ENCODE measurements at places on chromosomes 3 and 15. TPM values are rescaled to one million over a fixed set of nuclear protein-coding genes. Genes with fewer than 3 reads are reported as not detected.

DNA sequence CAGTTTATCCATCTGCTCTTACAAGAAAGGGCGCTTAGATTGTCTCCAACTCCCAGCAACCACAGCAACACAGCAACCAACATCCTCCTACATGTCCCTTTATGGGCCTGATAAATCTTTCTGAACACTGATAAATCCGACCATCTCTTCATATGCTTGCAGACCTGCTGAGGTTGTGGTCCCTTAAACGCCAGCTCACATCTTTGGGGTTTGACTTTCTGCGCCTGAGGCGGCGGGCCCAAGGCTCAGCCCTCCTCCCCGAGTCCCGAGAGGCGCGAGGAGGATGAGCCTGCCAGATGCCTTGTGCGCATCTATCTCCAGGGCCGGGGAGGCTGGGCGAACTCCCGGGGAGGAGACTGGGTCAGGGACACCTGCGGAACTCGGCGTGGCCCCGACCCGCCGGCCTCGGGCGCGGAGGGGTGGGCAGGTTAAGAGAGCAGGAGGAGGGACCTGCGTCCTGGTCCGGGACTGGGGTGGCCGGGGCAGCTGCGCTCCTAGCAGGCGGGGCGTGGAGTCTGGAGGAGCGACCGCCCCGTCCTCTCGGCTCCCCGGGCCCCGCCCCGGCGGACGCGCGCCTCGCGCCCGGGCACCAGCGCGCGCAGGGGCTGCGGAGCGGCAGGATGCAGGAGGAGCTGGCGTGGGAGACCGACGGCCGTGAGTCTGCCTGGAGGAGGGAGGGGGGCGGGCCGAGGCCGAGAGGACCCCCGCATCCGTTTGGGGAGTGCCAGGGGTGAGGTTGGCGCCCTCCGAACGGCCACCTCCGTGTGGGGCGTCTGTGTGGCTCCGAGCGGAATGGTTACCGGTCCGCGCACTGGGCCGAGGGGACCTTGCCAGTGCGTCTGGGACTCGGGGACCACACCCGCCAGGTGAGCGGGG is at the start of gene ANKDD1A:
ANKDD1A (plus strand) TSS at position 592 of the 876 bp plus-strand sequence; CDS start at position 621, 29 bp downstream.
- H3K27me3 ChIP-seq, result peaks cover 8% of the 10 kb centered on the region
- H3K36me3 ChIP-seq, result no peaks in the 10 kb centered on the region
- H3K27ac ChIP-seq, result peak within 1 kb of the TSS; percentile 52
- H3K4me3 ChIP-seq, result peak within 1 kb of the TSS; percentile 84
- peak; percentile 75 for DNase-seq

DNA sequence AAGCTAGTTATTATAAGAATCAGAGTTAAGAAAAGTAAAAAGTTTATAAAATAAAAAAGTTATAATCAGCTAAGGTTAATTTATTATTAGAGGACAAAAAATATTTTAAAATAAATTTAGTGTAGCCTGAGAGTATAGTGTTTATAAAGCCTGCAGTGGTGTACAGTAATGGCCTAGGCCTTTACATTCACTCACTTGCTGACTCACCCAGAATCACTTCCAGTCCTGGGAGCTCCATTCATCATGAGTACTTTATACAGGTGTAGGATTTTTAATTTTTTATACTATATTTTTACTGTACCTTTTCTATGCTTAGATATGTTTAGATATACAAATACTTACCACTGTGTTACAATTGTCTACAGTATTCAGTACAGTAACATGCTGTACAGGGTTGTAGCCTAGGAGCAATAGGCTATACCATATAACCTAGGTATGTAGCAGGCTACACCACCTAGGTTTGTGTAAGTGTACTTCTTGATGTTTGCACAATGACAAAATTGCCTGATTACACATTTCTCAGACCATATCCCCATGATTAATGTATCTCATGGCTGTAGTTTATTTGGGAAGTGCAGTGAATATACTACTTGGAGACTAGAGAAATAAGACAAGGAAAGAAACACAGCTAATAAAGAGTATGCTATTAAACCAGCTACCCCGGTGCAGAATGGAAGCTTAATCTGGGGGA is 101.9 kb upstream of the GALNT15 start:
- peaks cover 3% of the 10 kb centered on the region for H3K4me1 ChIP-seq
- H3K36me3 ChIP-seq, result no peaks in the 10 kb centered on the region
- H3K27ac ChIP-seq, result no peak overlapping the region

DNA sequence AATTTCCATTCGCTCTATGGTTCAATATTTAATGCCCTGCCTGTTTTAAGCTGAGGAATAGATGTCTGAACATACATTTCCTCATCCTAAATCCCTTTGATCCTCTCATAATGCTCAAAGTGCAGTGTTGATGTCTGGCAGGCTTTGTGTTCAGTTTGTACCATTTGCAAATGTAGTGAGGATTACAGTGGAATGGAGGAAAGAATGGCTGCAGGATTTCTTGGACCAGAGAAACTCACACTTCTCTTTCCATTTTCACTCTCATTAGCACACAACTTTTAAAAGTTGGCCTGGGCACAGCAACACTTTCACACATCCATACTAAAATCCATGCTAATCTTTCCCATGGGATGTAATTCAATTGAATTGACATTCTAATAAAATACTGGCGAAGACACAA is 28.6 kb upstream of the THRB start:
- H3K4me1 ChIP-seq, result peaks cover 16% of the 10 kb centered on the region
- DNase-seq, result no peak
- H3K36me3 ChIP-seq, result no peaks in the 10 kb centered on the region
- H3K4me3 ChIP-seq, result no peak overlapping the region

DNA sequence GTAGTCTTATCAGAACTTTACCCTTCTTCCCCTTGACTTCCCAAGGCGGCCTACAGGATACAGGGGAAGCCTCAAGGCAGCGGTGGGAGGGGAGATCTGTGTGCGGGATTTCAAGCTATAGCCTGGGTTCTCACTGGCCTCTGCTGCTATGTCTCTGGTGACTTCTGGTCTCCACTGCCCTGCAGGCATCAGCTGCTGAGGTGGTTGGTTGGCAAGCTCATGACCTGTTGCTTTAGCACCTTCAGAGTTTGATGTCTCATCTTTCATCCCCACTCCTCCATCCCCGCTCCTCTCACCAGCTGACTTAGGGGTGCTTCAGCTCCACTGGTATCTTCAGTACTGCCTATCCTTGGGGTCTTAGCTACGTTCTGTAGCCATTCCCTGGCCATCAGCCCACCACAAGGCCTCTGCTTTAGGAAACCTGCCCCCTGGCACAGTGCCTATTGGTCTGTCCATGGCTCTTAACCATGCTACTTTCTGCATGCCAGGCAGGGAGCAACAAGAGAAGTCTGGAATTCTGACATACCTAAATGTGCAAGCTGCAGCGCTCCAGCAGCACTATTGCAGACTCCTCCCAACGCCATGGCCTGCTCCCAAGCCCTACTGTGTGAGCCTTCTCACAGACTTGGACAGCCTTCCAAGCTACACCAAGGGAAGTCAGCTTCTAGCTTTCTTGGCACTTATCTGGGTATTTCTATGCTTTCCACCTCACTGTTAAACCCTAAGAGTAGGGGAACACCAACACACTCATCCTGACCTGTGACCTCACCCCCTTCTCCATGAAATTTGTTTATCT is 1.8 kb upstream of the YEATS2 start:
- H3K27me3 ChIP-seq, result peaks cover 8% of the 10 kb centered on the region
- DNase-seq, result no peak
- peaks cover 5% of the 10 kb centered on the region for H3K36me3 ChIP-seq
- peaks cover 20% of the 10 kb centered on the region for H3K4me1 ChIP-seq

- peaks cover 52% of the 10 kb centered on the region for H3K4me1 ChIP-seq
- peak overlapping the region; percentile 90 for H3K4me3 ChIP-seq
- peak; percentile 50 for DNase-seq
- H3K27ac ChIP-seq, result peak overlapping the region; percentile 48
Measured at GRCh38 chr3:55486101-55486856, 827 bp downstream of the WNT5A start.

GRCh38 chr3:45508483-45509037 is 86.0 kb upstream of the LIMD1 start:
- no peak overlapping the region for H3K27ac ChIP-seq
- no peak for DNase-seq
- H3K27me3 ChIP-seq, result peaks cover 2% of the 10 kb centered on the region
- no peaks in the 10 kb centered on the region for H3K36me3 ChIP-seq
- peaks cover 33% of the 10 kb centered on the region for H3K4me1 ChIP-seq

- DNase-seq, result no peak
- H3K36me3 ChIP-seq, result no peaks in the 10 kb centered on the region
- no peak overlapping the region for H3K27ac ChIP-seq
- no peak overlapping the region for H3K4me3 ChIP-seq
Measured at GRCh38 chr3:177603148-177603603, 405.9 kb upstream of the TBL1XR1 start.

- H3K4me1 ChIP-seq, result no peaks in the 10 kb centered on the region
- H3K27ac ChIP-seq, result no peak overlapping the region
- H3K27me3 ChIP-seq, result peaks cover 3% of the 10 kb centered on the region
- no peaks in the 10 kb centered on the region for H3K36me3 ChIP-seq
- DNase-seq, result peak; percentile 37
- no peak overlapping the region for H3K4me3 ChIP-seq
Measured at GRCh38 chr15:65212097-65212496, 824 bp upstream of the CILP start.

- H3K36me3 ChIP-seq, result no peaks in the 10 kb centered on the region
- H3K27ac ChIP-seq, result peak overlapping the region; percentile 2
- no peak overlapping the region for H3K4me3 ChIP-seq
- DNase-seq, result no peak
Measured at GRCh38 chr15:67501177-67501835, 19.6 kb upstream of the C15orf61 start.

DNA sequence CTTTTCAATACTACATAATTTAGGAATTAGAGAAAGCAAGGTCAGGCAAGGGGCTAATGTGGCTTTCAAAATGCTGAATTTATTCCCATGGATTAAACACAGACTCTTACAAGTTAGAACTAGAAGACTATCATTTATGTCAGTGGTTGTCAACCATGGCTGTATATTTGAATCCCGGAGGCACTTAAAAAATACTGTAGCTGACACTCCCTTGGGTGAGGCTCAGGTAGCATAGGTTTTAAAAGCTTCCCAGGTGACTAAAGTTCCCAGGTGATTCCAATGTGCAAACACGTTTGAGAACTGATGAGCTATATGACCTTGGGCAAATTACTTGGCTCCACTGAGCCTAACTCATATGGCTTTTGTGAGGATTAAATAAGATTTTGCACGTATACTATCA is 29.6 kb downstream of the AAGAB start:
- no peaks in the 10 kb centered on the region for H3K27me3 ChIP-seq
- DNase-seq, result no peak
- H3K27ac ChIP-seq, result no peak overlapping the region

GRCh38 chr3:33663042-33663441 is 55.0 kb downstream of the CLASP2 start:
- H3K4me3 ChIP-seq, result no peak overlapping the region
- H3K4me1 ChIP-seq, result peaks cover 14% of the 10 kb centered on the region
- H3K27ac ChIP-seq, result peak overlapping the region; percentile 22
- no peaks in the 10 kb centered on the region for H3K27me3 ChIP-seq
- DNase-seq, result no peak

DNA sequence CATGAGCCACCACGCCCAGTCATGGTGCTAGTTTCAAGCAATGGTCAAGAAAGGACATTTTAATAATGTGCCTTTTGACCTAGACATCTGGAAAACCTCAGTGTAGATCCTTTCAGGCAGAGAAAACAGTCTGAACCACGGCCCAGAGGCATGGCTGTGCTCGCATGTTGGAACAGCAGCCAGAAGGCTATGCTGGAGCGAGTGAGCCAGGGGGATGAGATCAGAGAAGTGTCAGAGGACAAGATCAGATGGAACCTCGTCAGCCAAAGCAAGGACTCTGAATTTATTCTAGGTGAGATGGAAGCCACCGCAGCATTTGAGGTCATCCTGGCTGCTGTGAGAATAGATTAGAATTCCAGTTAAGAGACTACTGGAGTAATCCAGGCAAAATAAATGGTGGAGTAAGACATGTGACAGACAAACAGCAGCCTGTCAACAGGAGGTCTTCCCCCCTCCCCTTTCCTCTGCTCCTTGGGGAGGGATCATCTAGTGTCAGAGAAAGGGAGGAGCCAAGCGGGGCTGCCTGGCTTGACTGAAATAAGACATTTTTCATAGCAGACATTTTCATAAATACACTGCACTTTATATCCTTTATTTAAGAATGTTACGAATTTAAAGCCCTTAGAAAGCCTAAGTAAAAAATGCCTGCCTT is 40.4 kb upstream of the ACKR4 start:
- peaks cover 3% of the 10 kb centered on the region for H3K36me3 ChIP-seq
- DNase-seq, result no peak
- H3K4me3 ChIP-seq, result no peak overlapping the region
- H3K27ac ChIP-seq, result no peak overlapping the region
- peaks cover 4% of the 10 kb centered on the region for H3K27me3 ChIP-seq

- H3K4me3 ChIP-seq, result no peak overlapping the region
- no peak for DNase-seq
- H3K27ac ChIP-seq, result no peak overlapping the region
Measured at GRCh38 chr3:56053727-56054126, 414.5 kb downstream of the ERC2 start.

GRCh38 chr3:177333533-177334520 is 136.5 kb upstream of the TBL1XR1 start:
- H3K27ac ChIP-seq, result no peak overlapping the region
- no peak for DNase-seq
- H3K27me3 ChIP-seq, result no peaks in the 10 kb centered on the region
- peaks cover 27% of the 10 kb centered on the region for H3K4me1 ChIP-seq
- H3K4me3 ChIP-seq, result no peak overlapping the region

DNA sequence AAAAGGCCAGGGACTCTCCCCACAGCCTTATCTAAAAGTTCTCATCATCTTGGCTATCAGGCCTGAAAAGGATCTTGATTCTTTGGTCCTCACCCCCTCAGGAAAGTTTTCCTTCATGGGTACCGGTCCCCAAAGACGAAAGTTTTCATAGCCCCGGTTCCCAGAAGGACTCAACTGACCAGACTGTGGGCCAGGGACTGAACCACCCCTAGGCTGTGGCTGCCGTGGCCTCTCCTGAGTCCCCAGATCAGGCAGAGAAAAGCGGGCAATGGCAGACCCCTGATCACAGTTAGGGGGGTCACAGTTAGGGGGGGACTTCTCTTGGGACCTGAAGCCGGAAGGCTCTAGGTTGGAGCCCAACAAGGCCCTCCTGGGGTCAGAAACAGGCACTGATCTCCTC is 54.8 kb downstream of the LHFPL4 start:
- DNase-seq, result no peak
- peaks cover 6% of the 10 kb centered on the region for H3K36me3 ChIP-seq
- peaks cover 9% of the 10 kb centered on the region for H3K4me1 ChIP-seq
- H3K27me3 ChIP-seq, result peaks cover 15% of the 10 kb centered on the region

- DNase-seq, result no peak
- no peak overlapping the region for H3K27ac ChIP-seq
- no peaks in the 10 kb centered on the region for H3K27me3 ChIP-seq
- no peaks in the 10 kb centered on the region for H3K36me3 ChIP-seq
Measured at GRCh38 chr3:131091768-131092167, 65.1 kb downstream of the NEK11 start.

DNA sequence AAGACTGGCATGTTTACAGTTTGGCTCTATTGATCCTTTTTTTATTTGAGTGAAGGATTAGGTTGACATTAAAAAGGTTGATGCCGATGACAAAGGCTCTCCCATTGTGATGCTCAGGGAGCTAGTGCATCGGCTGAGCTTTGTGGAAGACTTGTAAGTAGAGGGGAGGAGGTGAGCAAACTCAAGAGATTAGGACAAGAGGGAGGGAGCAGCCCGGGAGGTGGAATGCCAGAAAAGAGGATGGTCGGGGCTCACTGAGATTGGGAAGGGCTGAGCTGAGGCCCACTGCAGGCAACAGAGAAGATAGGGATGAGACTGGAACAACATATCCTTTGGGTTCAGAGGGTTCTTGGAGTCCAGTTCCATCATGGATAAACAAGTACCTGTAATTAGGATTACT is 26.5 kb upstream of the PSMD6 start:
- H3K4me1 ChIP-seq, result peaks cover 29% of the 10 kb centered on the region
- no peaks in the 10 kb centered on the region for H3K27me3 ChIP-seq
- H3K4me3 ChIP-seq, result no peak overlapping the region

AMOTL2 gene
- 46.5 TPM for total RNA-seq

AGBL1 gene
- total RNA-seq, result 0.03 TPM

PLA2G4E gene
- total RNA-seq, result not detected

ELL3 gene
- 1.9 TPM for total RNA-seq
